ENCODE measurements at places on chromosomes 1 and 21. TPM values are rescaled to one million over a fixed set of nuclear protein-coding genes. Genes with fewer than 3 reads are reported as not detected.

DNA sequence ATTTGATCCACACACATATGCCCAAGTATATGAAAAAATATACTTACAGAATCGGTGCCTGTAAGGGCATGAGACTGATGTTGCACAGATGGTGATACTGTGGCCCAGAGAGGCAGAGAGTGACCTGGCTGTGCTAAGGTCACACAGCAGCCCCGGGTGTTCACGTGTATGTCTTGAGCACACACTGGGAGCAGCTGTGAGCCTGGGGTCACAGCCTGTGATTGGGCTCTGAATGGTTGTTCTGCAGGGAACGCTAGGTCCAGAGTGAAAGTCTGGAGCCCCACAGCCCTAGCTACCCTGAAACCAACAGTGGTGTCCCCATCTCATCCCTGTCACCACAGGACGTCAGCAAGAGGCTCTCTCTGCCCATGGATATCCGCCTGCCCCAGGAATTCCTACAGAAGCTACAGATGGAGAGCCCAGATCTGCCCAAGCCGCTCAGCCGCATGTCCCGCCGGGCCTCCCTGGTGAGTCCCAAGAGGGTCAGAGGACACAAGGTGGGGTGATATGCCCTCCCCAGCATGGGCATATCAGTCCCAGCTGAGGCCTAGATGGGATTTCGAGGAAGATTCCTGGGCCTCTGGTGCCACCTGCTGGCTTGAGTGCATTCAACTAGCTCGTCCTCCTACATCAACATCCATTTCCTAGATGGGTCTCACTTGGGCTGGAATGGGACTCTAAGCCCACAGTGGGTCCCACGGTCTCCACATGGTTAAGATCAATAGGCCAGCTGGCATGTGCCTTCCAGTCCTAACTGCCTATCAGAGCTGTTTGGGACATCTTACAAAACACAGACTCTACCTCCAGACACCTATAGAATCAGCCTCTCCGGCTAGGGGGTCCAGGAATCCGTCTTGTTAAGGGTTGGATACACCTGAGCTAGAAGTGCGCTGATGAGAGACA is 19.7 kb downstream of the CDK18 start:
- H3K27me3 ChIP-seq = no peaks in the 10 kb centered on the region
- H3K4me1 ChIP-seq = peaks cover 9% of the 10 kb centered on the region
- no peak overlapping the region for H3K4me3 ChIP-seq
- DNase-seq = peak; percentile 74
- no peaks in the 10 kb centered on the region for H3K36me3 ChIP-seq
- no peak overlapping the region for H3K27ac ChIP-seq

- no peaks in the 10 kb centered on the region for H3K36me3 ChIP-seq
- DNase-seq = no peak
- no peak overlapping the region for H3K4me3 ChIP-seq
- no peak overlapping the region for H3K27ac ChIP-seq
- H3K27me3 ChIP-seq = no peaks in the 10 kb centered on the region
Observed at GRCh38 chr1:160716013-160716412, 4.4 kb upstream of the CD48 start.

The FYB2 gene
- 7.8 TPM for total RNA-seq

GRCh38 chr21:39088831-39089380 is 94.3 kb downstream of the PSMG1 start:
- H3K4me1 ChIP-seq = no peaks in the 10 kb centered on the region
- H3K4me3 ChIP-seq = no peak overlapping the region
- DNase-seq = no peak
- H3K36me3 ChIP-seq = no peaks in the 10 kb centered on the region
- no peaks in the 10 kb centered on the region for H3K27me3 ChIP-seq

DNA sequence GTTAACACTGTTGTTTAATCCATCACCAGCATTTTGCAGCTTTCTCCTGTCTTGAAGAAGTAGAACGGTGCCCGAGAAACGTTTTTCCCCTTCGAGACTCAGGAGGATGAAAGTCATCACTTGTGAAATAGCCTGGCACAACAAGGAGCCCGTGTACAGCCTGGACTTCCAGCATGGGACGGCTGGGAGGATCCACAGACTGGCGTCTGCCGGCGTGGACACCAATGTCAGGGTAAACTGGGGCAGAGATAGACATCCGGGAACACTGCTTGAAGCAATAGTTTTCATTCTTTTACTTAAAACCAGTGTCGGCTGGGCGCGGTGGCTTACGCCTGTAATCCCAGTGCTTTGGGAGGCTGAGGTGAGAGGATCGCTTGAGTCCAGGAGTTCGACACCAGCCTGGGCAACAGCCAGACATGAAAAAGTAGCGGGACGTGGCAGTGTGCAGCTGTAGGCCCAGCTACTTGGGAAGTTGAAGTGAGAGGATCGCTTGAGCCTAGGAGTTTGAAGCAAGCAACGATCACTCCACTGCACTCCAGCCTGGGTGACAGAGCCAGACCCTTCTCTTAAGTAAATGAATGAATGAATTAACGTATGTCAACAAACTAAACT is 945 bp downstream of the CHAF1B start:
- peak overlapping the region; percentile 58 for H3K4me3 ChIP-seq
- no peak for DNase-seq
- peak overlapping the region; percentile 67 for H3K27ac ChIP-seq
- no peaks in the 10 kb centered on the region for H3K36me3 ChIP-seq
- H3K27me3 ChIP-seq = no peaks in the 10 kb centered on the region
